ENCODE measurements at places on chromosomes 2 and 18.

- DNase-seq: no peak
These were observed 52.2 kb downstream of the SMAD7 start for GRCh38 chr18:48898521-48898920.

DNA sequence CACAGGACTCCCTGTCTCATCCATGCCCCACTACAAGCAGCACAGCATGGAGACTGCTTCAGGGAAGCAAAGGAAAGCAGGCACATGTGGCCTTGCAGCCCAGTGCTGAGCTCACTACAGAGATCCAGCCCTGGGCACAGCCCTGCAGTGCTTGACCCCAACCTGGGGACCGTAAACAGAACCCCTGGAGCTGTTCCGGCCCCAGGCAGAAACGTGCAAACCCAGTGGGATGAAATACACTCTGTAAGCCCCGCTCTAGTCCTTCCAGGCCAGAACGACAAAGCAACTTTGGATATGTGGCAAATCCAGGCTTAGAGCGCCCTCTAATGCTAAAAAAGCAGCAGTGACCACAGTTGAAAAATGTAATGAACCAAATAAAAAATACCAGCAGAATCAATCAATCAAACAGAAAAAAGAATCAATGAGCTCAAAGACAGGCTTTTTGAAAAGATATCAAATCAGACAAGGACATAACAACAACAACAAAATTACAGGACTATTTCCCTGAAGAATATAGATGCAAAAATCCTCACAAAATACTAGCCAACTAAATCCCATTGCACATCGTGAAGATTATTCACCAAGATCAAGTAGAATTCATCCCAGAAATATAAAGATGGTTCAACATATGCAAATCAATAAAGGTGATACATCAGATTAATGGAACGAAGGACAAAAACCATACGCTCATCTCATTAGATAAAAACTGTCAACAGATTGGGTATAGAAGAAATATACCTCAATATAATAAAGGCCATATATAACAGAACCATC is 45.6 kb downstream of the ZNF519 start:
- DNase-seq: no peak

DNA sequence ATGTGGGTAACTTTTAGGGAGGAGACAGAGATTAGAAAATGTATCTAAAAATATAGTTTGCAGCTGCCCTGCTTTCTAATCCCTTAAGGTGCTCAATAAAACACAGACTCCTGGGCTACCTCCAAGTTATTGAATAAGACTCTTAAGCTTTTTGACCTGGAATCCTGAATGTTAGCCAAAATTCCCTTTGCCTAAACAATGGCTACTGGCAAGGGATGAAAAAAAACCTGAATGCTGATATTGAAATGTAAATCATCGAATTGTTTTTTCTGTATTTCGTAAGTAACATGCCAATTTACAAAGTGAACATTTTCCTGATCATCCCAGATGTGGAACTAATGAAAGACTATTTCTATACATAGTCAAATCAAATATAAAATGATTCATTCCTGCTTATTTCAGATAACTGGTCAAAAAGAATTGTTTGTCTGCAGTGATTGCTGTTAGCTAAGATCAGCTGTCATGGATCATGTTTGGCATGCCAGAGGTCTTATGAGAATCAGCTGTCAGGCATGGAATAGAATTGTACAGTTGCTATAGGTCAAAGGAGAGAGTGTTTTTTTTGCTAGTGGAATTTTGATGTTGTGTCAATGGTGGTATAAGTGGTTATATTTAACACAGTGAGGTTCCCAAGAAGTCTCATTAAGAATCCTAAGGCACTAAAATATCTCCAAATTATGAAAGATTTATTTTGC is 363.6 kb upstream of the CWC22 start:
- no peak for DNase-seq

- no peak for DNase-seq
These were observed 13.3 kb upstream of the IMPACT start for GRCh38 chr18:24413148-24413547.

DNA sequence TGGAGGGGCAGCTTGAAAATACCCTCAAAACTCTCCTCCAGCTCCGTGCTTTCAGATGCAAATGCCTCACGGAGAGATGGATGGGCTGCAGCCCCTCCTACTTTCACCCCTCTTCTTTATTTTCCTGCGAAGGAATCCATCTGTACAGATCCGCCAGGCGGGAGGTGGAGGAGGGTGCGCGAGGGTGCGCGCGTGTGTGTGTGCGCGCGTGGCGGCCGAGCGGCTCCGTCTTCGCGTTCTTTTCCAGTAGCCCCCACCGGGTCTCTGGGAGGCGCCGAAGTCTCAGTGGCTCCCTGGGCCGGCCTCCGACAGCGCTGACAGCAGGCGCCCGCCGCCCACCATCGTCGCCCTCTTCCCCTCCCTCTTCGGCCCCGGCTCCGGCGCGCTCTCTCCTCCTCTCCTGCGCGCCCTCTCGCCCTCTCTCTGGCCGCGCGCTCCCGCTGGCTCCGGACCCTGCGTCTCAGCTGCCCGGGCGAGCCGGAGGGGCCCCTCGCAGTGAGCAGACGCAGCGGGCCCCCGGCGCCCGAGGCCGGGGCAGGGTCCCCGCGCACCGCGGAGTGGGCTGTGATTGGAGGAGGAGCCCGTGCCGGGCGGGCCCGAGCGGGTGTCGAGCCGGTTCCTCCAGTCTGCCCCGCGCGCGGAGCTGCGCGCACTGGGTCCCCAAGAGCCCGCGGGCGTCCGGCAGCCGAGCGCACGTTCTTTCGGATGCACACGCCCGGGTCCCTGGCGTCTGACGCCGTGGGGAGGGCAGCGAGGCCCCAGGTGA is at the start of gene CDH7:
Gene CDH7 (plus strand): TSS at position 624 of the 766 bp plus-strand sequence. CDS start 11,831 bp downstream, outside the sequence.
- DNase-seq: no peak

DNA sequence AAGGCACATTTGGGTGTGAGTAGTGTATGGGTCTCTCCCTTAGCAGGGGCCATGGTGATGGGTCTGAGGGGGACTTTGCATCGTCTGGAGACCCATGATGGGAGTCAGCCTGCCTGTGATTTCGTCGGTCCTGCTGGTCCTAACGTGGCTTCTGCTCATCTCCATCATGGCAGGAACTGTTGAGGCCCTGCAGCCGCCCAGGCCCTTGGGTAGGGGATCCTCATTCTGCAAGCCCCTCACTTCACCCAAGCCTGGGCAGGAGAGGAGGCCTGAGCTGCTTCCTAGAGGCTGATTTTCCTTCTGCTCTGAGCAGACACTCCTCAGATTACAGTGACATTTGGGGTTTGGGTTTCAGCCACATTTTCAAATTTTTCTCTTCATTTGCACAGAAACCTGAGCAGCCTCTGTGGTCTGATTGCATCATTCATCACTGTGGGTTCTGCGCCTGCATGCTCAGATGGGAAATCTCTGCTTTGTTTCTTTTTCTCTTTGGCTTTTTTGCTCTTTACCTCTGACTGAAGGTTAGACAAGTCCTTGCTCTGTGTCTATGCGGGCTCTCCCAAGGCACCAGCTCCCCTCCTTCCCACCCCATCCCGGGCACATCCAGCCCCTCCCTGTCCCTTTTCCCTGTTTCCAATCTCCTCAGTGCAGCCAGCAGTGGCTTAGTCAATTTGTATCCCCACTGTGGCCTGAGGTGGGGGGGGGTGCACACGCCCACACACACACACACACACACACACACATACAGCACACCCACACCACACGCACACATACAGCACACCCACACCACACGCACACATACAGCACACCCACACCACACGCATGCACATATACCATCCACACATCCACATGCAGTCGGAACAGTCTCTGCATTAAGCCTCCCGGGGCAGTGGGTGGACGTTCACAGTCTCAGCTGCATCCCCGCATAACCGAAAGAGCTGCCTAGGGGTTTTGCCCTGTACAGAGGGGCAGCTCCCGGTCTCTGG is 305.4 kb upstream of the HS6ST1 start:
- no peak for DNase-seq

DNA sequence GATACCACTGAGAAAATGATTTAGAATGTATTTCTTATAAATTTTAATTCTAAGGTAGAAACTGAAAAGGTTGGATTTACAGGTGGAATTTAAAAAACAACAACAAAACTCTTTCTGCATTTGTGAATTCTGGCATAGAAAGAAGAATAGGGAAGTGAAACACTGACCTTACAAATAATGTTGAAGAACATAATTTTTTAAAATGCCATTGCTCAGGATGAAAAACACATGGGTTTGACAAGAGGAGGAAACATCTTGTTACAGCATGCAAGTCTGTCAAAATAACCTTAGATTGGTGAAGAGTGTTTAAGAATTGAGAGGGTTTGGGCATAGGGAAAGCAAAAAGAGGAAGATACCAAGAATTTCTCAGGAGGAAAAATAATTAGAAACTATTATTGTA is 184.3 kb downstream of the UBE2E3 start:
- DNase-seq: no peak

DNA sequence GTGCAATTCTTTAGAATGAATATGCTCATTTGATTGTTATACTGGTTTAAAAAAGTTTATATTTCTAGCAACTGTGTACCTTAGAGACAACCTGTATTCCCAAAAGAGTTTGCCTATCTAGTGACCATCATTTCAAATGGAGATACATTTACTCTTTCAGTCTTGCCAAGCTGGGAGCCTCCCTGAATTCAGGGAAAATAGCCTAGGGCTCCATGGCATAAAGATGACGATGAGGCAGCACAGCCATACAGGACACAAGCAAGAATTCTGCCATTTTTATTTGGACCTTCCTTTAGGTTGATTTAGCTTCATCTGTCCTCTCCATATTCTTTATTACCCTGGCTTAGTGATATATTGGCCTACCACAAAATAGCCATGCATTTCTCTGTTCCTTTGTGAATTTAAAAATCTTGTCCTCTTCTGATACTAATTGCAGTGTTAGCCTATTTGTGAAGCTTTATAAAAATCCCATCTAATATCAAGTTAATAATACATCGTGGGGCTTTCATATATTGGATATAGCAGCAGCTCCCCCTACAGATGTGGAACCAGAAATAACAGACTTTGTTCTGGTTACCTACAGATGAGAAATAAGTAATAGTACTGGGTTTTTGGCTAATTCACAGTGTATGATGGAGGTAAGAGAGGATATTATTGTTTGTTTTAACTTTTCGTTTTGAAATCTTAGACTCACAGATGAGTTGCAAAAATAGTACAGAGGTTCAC is 1661.9 kb upstream of the PIK3C3 start:
- DNase-seq: no peak

- no peak for DNase-seq
These were observed 20.0 kb downstream of the KCNF1 start for GRCh38 chr2:10931710-10932255.

GRCh38 chr2:3572620-3573019 is 2.4 kb upstream of the RPS7 start:
- DNase-seq: no peak

GRCh38 chr18:7272311-7273049 is 41.6 kb downstream of the LRRC30 start:
- DNase-seq: no peak

GRCh38 chr2:216316743-216317142 is 55.5 kb downstream of the MARCHF4 start:
- DNase-seq: no peak

- no peak for DNase-seq
These were observed 11.6 kb upstream of the BOK start for GRCh38 chr2:241546771-241547498.

DNA sequence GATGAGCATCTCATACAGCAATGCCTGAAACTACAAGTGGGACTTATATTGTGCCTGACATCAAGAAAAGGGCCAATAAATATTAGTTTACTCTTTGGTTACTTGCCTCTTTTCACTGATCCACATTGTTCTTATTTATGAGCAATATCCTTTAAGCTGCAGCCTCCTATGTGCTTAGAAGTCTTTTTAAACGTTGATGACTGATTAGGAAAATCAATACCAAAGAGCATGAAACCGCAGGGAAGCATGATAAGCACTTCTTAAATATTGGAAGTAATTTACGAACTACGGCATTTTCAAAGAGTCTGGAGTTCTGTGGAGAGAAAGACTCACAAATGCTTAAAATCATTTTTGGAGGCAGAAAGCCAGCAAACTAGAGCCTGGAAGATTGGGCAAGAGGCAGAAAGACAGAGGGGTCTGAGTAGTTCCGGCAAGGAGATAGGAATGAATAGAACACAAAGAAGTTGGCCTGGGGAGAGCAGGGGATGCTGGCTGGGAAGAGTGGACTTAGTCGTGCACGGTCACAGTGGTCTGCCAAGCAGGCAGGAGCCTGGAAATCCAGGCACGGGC is 122.6 kb upstream of the NOSTRIN start:
- no peak for DNase-seq

Data from activated CD8-positive, alpha-beta memory T cell treated with anti-CD3 and anti-CD28 coated beads, Interleukin-2, amount 50 U/mL, for 48 hours (primary cell).